GM04503 (cell line): ENCODE measurements at places on chromosomes 7 and 10.
A peak's percentile ranks its signal among the peaks of the same experiment; 100 is the strongest.

- DNase-seq: no peak
Measured at GRCh38 chr7:112853422-112853821, 63.2 kb upstream of the TMEM168 start.

- DNase-seq: no peak
Measured at GRCh38 chr7:32403463-32404229, 86.5 kb downstream of the LSM5 start.

DNA sequence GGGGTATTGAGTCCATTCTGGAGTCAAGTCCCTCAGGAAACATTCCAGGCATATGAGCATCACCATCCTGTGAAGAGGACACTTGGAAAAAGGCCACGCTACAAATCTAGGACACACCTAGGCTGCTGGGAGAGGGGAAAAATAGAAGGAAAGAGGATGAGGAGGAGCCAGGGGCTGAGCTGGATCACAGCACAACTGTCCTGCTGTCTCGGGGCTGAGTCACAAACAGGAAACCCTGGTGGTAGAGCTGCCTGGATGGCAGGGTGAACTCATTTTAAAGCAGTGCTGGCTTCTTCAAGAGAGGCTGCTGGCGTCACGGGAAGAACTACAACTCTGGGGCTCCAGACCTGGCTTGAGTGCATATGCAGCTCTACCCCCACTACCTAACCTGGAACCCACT is 151.5 kb downstream of the RNF216 start:
- DNase-seq: peak; percentile 55

DNA sequence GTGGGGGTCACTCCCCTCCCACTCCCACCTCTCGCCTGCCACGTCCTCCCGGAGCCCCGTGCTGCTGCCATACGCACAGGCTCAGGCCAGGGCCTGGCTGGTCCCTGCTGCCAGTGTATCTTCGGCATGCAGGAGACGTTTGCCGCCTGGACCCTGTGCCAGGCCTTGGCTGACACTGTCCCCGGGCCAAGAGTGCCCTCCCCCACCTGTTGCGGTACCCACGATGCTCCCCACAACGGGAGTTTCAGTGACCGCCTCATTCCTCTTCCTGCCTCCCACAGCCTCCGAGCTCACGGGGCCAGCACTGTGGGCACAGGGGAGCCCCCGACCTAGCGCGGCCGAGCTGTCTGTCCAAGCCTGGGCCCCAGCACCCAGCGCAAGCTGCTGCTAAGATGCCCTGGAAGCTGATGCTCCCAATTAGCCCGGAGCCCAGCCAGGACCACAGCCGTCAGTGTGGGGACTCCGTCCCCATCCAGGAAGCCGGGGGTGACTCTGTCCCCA is 7.4 kb downstream of the TTYH3 start:
- no peak for DNase-seq

GRCh38 chr10:57336341-57336740 is 931.4 kb downstream of the IPMK start:
- DNase-seq: no peak

GRCh38 chr10:114523876-114524275 is 119.6 kb upstream of the AFAP1L2 start:
- no peak for DNase-seq
